ENCODE measurements at places on chromosomes 1 and 21. TPM values are rescaled to one million over a fixed set of nuclear protein-coding genes. Genes with fewer than 3 reads are reported as not detected.

GRCh38 chr1:230463760-230464159, 37.6 kb upstream of the PGBD5 start:
- 0 out of 2 replicates have a peak, but pooled peaks cover 3% of the 10 kb centered on the region for H3K27me3 ChIP-seq
- peaks cover 12% of the 10 kb centered on the region for H3K4me1 ChIP-seq
- H3K27ac ChIP-seq = no peak overlapping the region
- no peak for DNase-seq
- H3K4me3 ChIP-seq = no peak overlapping the region
- no peaks in the 10 kb centered on the region for H3K36me3 ChIP-seq

H3-3A gene
- total RNA-seq = 584 TPM

DNA sequence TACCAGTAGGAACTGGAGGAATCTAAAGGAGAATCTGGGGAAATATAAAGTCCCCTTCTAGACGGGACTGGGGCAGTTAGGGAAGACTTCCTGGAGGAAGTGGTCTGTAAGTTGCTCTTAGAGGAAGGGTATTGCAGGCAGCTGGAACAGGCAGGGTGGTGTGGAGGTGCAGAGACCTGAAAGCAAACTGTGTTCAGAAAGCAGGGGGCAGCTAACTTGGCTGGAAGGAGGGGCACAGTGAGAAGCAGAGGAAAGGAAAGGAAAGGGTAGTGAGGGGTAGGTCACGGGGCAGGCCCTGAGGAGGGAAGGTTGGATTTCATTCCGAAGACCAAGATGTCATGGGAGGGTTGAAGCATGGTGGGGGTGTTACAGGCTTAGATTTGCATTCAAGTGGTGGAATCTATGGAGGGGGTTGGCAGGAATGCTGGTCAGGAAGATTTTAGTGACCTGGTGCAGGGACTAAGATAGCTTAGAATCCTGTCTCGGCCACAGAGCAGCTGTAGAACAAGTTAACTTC, 240.7 kb downstream of the FOXD2 start:
- no peaks in the 10 kb centered on the region for H3K36me3 ChIP-seq
- no peak overlapping the region for H3K4me3 ChIP-seq
- no peak overlapping the region for H3K27ac ChIP-seq
- H3K4me1 ChIP-seq = no peaks in the 10 kb centered on the region

GRCh38 chr1:167871331-167871730, 42.6 kb downstream of the ADCY10 start:
- H3K36me3 ChIP-seq = no peaks in the 10 kb centered on the region
- no peaks in the 10 kb centered on the region for H3K4me1 ChIP-seq
- no peak overlapping the region for H3K27ac ChIP-seq
- no peak for DNase-seq
- no peaks in the 10 kb centered on the region for H3K27me3 ChIP-seq
- H3K4me3 ChIP-seq = no peak overlapping the region

ZNF593OS gene
- not detected for total RNA-seq

RIPPLY3 gene
- 0.17 TPM for total RNA-seq

DNA sequence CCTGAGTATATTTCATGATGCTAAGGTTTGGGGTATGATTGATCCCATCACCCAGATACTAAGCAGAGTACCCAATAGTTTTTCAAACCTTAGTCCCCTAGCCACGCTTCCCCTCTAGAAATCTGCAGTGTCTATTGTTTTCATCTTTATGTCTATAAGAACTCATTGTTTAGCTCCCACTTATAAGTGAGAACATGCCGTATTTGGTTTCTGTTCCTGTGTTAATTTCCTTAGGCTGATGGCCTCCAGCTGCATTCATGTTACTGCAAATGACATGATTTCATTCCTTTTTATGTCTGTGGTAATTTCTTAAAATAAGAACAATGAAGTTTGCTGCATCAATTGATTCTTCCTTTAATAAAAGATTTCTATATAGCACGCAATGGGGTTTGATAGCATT, 301.3 kb downstream of the PLPP3 start:
- H3K27me3 ChIP-seq = no peaks in the 10 kb centered on the region
- H3K4me1 ChIP-seq = no peaks in the 10 kb centered on the region
- DNase-seq = no peak
- no peak overlapping the region for H3K27ac ChIP-seq

GJA5 gene
- total RNA-seq = 8.7 TPM

TP73 gene
- 6.9 TPM for total RNA-seq

DHX9 gene
- total RNA-seq = 101 TPM

Data from PC-9 (cell line).